ENCODE measurements at places on chromosomes 7 and 10. TPM values are rescaled to one million over a fixed set of nuclear protein-coding genes. Genes with fewer than 3 reads are reported as not detected.

GRCh38 chr7:70434376-70434775, 697.6 kb upstream of the GALNT17 start:
- no peak overlapping the region for H3K4me3 ChIP-seq
- no peaks in the 10 kb centered on the region for H3K36me3 ChIP-seq
- peaks cover 6% of the 10 kb centered on the region for H3K4me1 ChIP-seq
- H3K27me3 ChIP-seq = no peaks in the 10 kb centered on the region
- no peak overlapping the region for H3K27ac ChIP-seq
- no peak for DNase-seq

DNA sequence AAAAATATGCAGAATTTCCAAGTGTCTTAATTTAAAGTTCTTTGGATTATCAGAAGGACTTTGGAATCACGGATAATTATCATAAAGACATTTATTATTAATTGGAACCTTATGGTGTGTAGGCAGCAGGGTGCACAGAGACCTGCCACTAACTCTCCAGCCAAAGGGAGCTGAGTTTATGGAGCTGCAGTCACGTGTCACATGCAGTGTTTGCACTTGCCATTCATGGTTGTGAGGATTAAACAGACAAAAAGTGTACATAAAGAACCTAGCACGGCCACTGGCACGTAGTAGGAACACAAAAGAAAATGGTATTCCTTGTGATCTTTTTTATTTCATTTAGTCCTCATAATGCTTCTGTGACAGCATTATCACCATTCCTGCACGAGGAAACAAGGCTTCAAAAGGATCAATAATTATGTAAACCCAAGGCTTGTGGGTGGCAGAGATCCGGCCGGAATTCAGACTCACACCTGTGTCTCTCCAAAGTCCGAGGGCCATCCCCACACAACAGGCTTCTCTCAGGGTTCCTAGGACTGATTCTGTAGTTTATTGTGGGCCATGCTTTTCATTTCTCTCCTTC, 143.9 kb upstream of the STK17A start:
- H3K4me3 ChIP-seq = no peak overlapping the region
- H3K4me1 ChIP-seq = peaks cover 6% of the 10 kb centered on the region
- H3K36me3 ChIP-seq = no peaks in the 10 kb centered on the region
- H3K27ac ChIP-seq = no peak overlapping the region
- DNase-seq = no peak

FAM221A gene
- 14.4 TPM for total RNA-seq

PNLIP gene
- total RNA-seq = not detected

GRCh38 chr7:70477036-70478010, 654.6 kb upstream of the GALNT17 start:
- DNase-seq = no peak
- no peaks in the 10 kb centered on the region for H3K36me3 ChIP-seq
- no peaks in the 10 kb centered on the region for H3K27me3 ChIP-seq
- no peak overlapping the region for H3K4me3 ChIP-seq
- no peaks in the 10 kb centered on the region for H3K4me1 ChIP-seq

PBLD gene
- 5.0 TPM for total RNA-seq

DNA sequence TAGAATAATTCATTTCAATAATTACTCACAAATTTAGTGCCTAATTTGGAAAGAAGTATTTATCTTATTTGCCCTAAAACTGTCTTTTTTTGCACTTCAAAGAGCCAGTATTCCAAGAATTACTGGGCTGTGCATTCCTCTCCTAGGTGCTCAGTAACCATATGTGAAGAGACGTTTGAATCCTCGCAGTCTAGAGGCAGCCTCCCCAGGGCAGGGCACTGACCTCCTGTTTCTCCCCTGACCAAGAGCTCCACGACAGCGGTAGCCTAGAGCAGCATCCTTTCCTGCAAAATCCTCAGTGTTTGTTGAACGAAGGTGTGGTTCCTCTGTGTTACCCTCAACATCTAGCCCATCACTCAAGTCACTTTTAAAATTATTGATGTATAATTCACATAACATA, 113.1 kb downstream of the EEPD1 start:
- no peaks in the 10 kb centered on the region for H3K36me3 ChIP-seq
- DNase-seq = no peak
- H3K4me1 ChIP-seq = no peaks in the 10 kb centered on the region
- no peak overlapping the region for H3K27ac ChIP-seq
- H3K4me3 ChIP-seq = no peak overlapping the region

GRCh38 chr7:67620216-67620933, 623.7 kb downstream of the TYW1 start:
- no peaks in the 10 kb centered on the region for H3K36me3 ChIP-seq
- DNase-seq = no peak
- H3K4me1 ChIP-seq = no peaks in the 10 kb centered on the region

DNA sequence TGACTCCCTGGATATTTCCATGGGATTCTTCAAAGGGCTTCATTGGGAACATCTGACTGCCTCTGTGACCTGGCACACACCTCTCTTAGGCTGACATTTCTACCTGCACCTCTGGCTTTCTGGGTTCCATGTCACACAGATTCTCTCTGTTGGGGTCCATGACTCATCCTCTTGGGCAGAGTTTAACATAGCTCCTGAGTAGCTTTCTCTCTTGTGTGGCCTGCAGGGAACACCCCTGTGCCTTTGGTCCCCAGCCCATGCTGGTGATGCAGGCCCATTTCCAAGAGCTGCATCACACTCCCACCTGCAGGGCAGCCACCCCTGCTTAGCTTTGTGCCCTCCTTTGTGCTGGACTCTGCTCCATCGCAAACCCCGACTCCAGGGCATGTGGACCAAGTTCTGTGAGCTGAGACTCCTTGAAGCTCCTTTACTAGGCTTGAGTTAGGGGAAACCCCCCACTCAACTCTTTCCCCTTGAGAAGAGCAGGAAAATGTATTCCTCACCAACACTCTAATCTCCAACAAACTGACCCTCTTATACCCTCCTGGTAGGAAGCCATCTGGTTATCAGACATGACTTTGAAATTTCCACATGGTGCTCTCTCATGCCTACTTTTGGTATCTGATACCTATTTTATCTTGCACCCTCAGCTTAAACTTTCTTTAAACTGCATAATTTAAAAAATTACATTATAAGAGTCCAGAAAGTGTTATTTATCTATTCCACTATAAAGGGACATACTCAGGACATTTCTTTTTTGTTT, 93.3 kb downstream of the ZNF777 start:
- no peak overlapping the region for H3K4me3 ChIP-seq
- no peaks in the 10 kb centered on the region for H3K36me3 ChIP-seq
- DNase-seq = no peak
- H3K27ac ChIP-seq = no peak overlapping the region
- no peaks in the 10 kb centered on the region for H3K27me3 ChIP-seq

- H3K4me1 ChIP-seq = no peaks in the 10 kb centered on the region
- peak; percentile 76 for DNase-seq
- peak overlapping the region; percentile 26 for H3K27ac ChIP-seq
- H3K27me3 ChIP-seq = no peaks in the 10 kb centered on the region
Measured at GRCh38 chr7:2231992-2232765, 566 bp downstream of the MAD1L1 start.

DNA sequence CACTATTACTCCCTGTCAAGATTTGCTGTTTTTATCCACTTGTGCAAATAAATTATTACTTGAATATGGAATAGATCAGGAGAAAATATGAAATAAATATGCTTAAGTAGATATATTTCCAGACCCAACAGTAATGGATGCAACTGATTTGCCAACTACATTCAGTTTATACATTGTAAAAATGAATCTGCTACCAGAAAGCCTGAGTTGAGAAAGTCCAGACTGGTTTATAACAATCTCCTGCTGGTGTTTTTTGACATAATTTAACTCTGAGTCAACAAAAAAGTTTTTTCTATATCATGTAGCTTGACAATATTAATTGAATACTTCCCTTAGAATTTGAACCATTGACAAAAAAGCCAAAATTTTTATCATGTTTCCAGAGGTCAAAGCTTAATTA, 265.8 kb upstream of the SEMA3D start:
- no peaks in the 10 kb centered on the region for H3K27me3 ChIP-seq
- no peaks in the 10 kb centered on the region for H3K36me3 ChIP-seq
- no peak overlapping the region for H3K4me3 ChIP-seq

GRCh38 chr7:33201821-33202220, 72.5 kb downstream of the BBS9 start:
- no peaks in the 10 kb centered on the region for H3K4me1 ChIP-seq
- H3K27me3 ChIP-seq = no peaks in the 10 kb centered on the region
- DNase-seq = no peak
- no peak overlapping the region for H3K4me3 ChIP-seq
- no peaks in the 10 kb centered on the region for H3K36me3 ChIP-seq

DNA sequence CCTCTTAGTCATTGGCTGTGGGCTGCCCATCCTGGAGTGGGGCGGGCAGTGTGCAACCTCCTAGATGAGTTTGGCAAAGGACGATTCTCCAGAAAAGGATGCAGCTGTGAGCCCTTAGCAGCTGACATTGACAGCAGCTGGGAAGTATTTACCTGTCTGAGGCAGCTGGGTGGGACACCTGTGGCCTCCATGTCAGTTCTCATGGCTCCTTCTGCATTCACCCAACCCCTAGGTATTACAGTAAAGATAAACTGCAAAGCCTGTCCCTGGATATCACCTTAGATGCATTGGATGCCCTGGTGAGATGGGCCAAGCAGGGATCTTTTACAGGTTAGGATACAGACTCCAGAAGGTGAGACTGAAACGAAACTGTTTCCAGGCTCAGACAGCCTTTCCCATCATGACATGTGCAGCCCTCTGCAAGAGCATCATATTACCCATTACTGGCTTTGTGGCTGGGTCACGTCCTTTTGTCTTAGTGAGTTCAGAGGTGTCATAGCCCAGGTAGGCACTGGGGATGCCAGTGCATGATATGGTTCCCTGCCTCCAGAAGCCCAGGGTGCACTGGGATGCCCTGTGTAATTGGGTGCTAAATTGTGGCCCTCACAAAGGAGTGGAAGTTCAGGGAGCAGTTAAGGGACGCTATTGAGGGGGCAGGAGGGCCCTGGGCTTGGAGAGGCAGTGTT, 28.9 kb downstream of the MINDY4 start:
- H3K4me1 ChIP-seq = no peaks in the 10 kb centered on the region
- DNase-seq = no peak
- no peaks in the 10 kb centered on the region for H3K36me3 ChIP-seq
- no peaks in the 10 kb centered on the region for H3K27me3 ChIP-seq
